Caudate nucleus (tissue), 63 donors: ENCODE measurements at places on chromosomes 1 and 21.

DNA sequence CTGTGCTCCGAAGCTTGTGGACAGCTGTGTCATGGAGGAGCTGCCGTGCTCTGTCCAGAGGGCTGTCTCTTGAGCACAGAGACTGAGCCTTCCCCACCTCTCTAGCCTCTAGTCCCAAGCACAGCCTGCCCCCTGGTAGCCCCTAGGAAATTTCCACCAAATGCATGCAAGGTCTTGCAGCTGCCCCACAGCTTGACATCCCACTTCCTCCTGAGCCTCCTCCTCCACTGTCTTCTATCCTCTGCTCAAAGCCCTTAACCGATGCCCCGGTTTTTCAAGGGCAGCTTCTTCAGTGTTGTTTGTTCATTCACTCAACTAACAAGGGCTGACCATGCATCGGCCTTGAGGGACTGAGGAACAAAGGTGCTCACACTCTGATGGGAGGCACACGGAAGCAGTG, 20.6 kb upstream of the PROK1 start:
- no peak for DNase-seq

- DNase-seq, result no peak
These were observed 709.1 kb downstream of the PTPRU start for GRCh38 chr1:29945426-29945825.

DNA sequence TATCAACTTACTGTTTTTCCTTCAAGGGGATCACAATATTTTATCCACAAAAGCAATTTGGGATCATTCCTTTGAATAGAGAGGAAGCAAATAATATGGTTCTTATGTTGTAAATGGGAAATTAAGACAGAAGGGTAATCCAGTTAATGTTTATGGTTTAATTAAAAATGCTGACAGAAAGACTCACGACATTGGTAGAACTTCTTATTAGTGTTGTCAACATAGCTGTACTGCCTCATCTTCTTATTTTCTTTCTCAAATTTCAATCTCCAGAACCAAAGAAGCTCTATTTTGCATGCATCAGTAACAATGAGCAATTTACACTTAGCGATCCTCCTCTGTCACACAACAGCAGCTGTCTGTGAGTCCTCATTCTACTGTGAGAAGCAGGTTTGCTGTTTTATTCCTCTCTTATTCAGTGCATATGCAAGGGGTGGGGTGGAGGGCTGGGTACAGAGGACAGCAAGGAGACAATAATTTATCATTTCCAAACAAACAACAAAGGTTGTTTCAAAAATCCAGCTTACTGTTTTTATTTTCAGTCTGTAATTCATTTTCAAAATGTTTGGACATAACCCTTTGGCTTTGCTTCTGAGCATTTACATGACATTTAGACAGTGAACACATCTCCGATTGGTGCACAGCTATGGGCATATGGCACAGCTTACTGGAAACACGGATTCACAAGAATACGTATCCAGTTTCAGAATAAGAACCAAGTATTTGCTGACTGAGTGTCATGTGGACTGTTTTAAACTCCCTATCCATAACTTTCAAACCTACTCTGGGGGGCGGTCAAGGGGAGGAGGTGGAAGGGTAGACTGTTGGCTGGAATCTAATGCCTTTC, 335.9 kb downstream of the RGS7 start:
- no peak for DNase-seq

- no peak for DNase-seq
These were observed 31.0 kb downstream of the ILDR2 start for GRCh38 chr1:166944186-166944967.

DNA sequence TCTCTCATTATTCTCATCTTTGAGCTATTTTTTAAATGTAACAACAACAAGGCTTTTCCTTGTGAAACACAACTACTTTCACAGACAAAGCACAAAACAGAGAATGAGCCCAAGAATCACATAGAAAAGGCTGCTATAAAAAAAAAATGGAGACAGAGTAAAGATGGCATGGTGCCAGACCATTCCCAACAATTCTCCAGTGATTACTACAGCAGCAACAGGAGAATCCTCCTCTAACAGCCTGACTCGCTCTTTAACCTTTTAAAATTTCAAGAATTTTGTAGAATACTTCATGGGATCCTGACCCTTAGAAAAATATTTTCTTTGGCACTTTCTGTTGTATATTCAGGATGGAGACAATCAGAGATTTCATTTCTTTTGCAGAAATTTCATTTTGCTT, 3.8 kb upstream of the BCAS2 start:
- no peak for DNase-seq

GRCh38 chr1:59124166-59124565, 172.7 kb upstream of the FGGY start:
- no peak for DNase-seq

- DNase-seq, result peak; percentile 49
These were observed 81.7 kb upstream of the ZNF648 start for GRCh38 chr1:182143154-182143657.

DNA sequence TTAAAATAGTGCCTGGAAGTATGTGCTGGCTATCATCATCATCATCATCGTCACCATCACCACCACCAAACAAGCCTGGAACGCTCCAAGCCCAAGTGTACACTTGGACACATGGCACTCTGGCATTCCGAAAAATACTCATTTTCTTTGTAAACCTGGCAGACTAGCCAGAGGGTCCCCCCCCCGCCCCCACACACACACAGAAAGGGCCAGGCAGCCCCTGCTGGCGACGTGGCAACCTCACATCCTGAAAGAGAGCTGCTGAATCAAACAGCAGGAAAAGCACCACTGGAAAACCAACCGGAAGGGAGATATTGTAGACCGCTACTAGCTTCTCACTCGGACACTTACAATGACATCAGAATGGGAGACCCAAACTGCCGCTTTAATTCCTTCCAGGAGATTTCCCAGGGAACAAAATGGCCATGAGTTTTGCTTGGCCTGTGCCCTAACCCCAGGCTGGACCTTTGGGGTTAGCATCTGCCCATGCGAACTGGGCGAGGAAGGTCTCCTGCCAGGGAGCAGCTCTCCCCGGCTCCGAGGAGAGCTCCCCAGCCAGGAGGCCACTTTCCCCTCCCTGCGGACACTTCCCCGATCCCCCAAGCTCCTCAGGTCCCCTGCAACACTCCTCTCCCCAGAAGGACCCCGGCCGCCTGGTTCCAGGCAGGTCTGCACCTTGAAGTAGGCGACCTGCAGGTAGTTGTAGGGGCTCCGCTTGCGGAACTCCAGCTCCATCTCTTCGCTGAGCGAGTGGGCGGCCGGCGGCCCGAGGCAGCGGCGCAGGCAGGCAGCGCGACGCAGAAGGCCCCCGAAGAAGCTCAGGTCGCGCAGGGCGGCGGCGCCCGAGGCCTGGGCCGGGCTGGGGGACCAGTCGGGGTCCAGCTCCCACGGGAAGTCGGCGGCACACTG, 742 bp downstream of the P3H1 start:
- peak; percentile 59 for DNase-seq

- DNase-seq, result no peak
These were observed 2.5 kb downstream of the AGRN start for GRCh38 chr1:1022302-1023009.

- no peak for DNase-seq
These were observed 29.4 kb upstream of the SOD1 start for GRCh38 chr21:31629972-31630711.

GRCh38 chr1:37862330-37862729, 2.9 kb upstream of the MTF1 start:
- no peak for DNase-seq

DNA sequence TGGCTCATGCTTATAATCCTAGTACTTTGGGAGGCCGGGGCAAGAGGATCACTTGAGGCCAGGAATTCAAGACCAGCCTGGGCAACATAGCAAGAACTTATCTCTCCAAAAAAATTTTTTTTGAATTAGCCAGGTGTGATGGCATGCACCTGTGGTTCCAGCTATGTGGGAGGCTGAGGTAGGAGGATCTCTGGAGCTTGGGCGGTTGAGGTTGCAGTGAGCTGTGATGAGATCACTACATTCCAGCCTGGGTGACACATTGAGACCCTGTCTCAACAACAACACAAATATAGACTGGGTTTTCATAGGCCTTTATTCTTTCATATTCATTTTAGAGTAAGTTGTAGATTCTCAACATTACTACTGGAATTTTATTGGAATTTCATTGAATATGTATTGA, 12.8 kb downstream of the MED18 start:
- DNase-seq, result no peak

DNA sequence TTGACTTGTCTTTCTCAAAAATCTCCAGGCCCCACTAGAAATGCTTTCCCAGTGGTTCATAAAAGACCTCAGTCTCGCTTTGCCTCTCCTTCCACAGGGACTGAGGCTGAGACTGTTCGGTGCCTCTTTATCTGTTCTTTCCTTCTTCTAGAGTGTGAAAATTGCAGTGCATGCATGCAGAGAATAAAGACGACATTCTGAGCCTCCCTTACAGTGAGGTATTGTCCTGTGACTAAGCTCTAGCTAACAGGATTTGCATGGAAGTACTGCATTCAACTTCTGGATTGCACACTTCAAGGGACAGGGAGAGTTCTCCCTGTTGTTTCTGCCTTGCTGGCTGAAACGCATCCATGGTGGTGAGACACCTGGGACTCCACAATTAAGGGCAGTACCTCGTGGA, 69.1 kb downstream of the COLGALT2 start:
- no peak for DNase-seq

GRCh38 chr1:234619071-234619480, 9.1 kb upstream of the IRF2BP2 start:
- DNase-seq, result no peak
